Activated CD8-positive, alpha-beta memory T cell treated with anti-CD3 and anti-CD28 coated beads for 1 hour (primary cell): ENCODE measurements at places on chromosomes 5 and 9.

DNA sequence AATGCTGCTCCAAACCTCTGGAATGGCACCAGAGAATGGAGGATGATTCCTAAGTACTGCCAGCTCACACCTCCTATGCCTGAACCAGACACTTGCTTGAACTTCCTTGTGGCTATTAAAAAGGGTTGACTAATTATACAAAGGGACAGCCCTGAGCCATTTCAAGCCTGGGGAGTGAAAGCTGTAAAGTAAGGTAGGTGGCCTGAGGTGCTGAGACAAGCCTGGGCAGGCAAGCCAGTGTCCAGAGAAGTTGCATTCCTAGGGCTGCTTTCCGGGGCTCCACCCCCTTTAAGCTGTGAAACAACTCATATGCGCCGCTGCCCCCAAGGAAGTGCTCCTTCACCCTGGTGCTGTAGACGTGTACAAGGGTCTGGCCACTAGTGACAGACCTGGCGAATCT, 79.9 kb upstream of the SLC1A3 start:
- no peak for DNase-seq

DNA sequence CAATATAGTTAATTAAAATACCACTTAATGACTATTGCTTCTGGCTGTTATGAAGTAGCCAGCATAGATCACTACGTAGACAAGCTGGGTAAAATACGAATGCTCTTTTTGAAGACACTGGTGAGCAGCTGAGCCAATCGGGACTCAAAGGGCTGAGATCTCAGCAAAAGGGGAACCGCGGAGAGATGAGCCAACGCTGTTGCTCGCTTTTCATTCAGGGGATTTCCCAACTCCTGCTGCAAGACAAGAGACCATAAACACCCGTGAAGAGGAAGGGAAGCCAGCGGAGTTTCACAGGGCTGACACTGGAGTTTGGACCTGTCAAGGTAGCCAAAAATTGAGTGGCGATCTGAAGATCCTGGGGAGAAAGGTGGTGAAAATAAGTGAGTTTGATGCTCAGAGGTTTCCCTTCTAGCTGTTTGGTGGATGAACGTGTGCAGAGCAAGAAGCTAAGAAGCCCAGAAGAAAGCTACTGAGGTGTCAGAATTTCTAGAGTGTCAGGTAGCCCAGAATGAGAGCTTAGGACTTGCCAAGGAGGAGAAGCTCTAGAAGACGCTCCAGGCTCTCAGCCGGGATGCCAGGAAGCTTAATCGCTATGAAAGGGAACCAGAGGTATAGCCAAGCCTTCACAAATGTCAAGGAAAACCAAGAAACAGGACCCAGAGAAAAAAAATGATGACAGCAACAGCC, 79.6 kb upstream of the RNU6ATAC start:
- DNase-seq = no peak

GRCh38 chr5:39542511-39543285, 117.9 kb upstream of the DAB2 start:
- DNase-seq = no peak

GRCh38 chr5:27727254-27727653, 688.9 kb upstream of the CDH9 start:
- DNase-seq = no peak

DNA sequence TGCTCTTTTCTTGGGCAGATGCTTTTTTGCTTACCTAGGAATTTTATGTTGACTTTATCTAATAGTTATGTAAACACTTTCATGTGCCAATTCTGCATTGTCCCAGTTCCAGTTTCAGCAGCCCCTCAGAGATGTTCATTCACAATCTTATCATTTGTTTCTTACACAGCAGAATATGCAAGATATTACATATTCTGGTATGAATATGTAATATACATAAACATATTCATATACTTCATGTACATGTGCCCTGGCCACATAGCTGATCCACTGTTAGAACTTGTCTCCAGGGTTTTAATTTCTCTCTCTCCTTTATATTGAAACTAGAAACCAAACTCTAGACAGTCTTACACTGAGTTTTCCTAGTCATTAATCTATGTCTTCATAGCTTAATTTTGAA, 90.2 kb upstream of the PARP8 start:
- no peak for DNase-seq

- no peak for DNase-seq
These were observed 106.5 kb upstream of the PRRC1 start for GRCh38 chr5:127410959-127411358.

DNA sequence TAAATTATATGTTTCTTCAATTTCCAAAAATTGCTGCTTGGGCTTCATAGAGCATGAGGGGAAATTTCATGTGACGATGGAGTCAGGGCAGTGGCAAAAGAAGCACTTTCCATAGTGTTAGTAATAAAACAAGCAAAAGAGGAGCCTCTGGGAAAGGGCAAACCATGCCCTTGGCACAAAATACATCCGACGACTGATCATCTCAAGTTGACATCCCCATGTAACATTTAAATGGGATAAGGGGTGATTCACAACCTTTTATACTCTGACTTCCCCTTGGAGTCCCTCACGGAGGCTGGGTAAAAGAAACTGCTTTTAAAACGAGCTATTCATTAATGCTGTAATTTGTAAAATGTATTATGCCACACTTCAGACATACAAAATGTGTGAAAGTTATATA, 161.4 kb upstream of the DMRT1 start:
- no peak for DNase-seq
